ENCODE measurements at places on chromosomes 7 and 10.

DNA sequence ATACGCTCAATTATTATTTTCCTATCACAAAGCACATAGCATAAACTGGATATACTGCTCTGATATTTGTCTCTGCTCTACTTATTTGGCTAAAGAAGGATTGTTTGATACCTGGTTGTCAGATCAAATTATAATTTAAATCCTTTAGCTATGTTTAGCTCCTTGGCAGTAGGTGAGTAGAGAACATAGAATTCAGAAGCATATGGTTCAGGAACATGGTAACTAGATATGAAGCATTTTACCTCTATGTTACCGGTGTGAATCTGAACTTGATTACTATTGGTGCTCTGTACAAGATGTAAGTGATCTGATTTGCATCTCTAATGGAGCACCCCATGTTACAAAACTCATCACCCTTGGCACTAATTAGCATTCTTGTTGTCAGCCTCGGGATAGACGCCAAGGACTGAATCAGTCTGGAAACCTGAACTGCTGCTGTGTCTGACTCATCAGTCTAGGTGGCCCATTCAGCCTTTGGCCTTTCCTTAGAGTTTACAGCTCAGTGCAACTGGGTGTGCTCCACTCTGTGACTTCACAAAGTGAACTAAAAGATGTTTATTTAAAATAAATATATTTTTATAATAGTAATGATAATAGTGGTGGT lies 12.3 kb upstream of the MYPN start:
- DNase-seq: peak; percentile 92

DNA sequence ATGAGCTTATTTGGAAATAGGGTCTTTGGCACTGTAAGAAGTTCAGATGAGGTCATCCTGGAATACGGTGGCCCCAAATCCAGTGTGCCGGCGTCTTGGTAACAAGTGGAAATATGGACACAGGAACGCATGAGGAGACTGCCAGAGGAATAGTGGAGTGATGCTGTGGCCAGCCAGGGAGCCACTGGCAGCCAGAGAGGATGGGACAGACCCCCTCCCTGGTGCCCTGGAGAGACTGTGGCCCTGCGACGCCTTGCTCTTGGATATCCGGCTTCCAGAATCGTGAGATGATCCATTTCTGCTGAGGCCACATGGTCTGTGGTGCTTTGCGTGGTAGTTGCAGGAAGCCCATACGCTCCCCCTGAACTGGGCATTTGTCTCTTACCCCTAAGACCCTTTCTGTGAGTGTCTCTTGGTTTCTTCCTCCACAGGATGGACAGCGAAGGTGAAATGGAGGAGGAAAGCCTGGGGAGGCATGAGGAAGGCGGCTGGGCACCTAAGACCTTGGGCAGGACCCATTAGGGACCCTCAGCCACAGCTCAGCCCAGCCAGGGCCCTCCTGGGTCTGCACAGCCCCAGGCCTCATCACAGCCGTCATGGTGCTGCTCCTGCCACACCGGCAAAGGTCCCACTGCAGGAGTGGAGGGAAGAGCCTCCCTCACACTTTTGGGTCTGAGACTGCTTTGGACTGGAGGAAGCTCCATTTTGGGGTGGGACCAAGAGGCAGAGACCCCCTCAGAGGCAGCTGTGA lies 53.6 kb downstream of the INSIG1 start:
- no peak for DNase-seq

DNA sequence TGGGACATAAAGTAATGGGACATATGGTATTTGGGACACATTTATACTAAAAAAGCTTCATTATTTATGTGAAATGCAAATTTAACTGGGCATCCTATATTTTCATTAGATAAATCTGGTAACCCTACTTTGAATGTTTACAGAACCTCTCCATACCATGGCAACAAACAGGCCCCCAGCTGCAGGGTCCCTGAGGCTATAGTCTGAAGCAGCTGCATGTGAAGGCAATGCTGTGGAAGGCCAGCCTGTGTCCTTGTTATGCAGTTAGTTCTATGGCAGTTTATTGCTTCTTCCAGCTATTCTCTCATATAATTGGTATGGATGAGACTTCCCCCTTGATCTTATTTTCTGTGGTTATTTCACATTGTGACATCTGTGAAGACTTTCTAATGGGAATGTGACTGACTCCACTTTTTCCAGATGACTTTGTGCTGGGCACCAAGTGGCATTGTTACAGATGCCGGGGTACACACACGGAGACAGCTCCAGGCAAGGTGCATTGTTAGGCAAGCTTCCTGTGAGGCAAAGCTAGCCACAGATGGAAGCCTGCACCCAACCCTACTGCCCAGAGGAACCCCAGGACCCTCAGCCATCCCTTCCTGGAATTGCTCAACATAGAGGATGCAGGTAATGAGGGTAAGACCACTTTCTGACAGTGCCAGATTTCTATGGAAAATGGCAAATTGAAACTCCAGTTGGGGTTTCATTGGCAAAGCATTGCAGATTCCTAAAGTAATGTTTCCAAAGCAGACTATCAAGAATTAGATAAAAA lies 49.5 kb upstream of the ADAM12 start:
- no peak for DNase-seq

- DNase-seq: no peak
Observed at GRCh38 chr7:74656441-74656836, 1.1 kb upstream of the GTF2I start.

DNA sequence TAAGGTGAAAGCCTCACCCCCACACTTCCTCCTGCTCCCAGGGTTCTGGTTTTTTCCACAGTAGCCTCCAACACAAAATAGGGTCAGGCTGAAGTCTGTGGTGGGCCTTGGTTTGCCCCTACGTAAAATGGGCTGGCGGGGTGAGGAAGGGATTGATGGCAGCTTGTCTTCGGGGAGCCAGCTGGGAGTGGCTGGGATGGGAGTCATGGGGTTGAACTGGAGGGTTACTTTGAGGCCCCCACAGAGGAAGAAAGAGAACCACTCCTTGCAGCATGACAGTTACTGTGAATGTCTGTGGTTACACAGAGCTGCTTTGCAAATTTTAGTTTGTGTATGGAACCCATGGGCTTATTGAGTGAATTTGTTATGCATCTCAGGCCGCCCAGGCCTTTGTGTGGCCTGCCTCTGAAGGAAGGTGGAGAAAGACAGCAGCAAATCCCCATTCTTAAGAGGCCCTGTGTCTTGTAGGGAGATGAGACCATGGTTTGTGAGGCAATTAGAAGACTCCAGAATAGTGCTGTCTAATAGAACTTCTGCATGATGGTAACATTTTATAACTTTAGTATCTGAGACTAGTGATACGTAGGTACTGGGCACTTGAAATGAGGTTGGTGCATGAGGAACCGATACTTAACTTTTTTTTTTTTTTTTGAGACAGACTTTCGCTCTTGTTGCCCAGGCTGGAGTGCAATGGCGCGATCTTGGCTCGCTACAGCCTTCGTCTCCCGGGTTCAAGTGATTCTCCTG lies 8.1 kb downstream of the TRIM8 start:
- no peak for DNase-seq

GRCh38 chr10:119139464-119140067 lies 25.9 kb downstream of the SFXN4 start:
- DNase-seq: no peak

DNA sequence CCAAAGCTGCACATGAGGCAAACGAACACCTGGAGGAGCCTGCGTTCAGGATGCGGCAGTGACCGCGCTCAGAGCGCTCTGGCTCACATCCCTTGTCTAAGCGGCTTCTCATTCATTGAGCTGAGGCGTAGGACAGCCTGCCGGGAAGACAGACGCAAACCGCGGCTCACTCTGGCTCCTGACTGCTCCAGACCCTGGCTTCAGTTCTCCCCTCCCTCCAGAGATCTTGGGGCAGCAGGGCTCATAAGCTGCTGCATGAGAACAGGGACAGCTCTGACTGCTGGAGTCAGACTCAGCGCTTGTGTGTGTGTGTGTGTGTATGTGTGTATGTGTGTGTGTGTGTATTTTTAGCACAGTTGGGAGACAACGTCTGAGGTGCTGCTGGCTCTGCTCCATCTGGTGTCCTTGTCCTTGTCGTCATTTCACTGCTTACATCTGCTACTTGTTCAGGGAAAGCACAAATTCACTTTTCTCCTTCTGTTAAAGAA lies 15.8 kb upstream of the LYZL2 start:
- no peak for DNase-seq

DNA sequence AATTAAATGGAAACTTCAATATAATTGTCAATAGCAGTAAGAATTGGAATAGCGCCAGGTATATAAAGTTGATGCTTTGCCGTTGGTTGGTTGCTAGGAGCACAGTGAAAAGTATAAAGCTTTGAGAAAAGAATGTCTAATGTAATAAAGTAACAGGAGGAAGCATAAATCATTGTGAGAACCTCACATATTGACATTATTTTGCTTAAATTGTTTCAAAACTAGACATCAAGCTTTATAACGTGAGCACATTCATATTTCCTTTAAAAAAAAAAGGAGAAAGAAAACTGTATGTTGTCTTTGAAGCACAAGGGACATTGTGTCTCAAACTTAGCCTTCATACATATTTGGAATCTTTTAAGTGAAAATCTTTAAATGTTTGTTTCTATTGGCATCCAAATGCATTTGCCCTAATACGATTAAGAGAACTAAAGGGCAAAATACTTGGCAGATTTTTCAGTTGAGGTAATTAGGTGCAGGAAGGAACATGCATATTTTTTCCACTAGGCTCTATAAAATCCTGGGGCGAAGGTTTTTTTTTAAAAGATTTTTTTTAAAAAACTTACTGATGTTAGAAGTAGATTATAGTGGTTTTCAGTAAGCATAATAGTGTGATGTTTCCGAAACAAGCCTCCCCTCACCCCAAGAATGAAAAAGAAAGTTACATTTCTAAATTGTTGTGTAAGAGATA lies 92.4 kb downstream of the ARID5B start:
- DNase-seq: no peak

DNA sequence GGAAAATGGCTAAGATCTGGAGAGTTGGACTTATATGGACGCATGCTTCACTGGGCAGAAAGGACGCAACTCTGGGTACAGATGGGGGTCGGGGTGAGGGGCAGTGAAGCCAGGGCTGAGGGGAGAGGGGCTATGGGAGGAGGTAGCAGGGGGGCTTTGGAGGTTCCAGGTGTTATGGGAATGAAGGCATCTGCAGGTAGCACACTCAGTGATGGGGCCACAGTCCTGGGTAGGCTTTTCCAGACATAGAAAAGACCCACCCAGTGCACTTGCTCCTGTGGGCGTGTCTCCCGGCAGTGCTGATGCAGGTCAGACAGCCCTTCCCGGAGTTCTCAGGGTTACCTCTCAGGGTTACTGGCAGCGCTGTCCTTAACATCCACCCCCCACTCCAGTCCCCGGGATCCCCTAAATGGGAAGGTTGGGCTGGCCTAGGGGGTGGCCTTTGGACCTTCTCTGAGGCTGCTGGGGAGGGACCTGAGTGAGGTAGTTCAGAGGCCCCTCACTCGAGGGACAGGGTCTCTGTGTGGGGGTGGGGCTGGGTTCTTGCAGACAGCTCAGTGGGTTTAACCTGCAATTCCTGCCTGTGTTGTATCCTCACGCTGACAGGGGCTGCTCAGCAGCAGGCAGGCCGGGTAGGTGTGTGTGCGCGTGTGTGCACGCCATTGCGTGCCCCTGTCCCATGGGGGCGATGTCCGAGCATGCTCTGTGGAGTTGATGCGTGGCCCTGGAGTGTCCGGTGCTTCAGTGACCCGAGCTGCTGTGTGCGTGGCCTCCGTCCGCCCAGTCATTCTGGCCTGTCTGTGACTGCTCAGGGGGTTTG lies 6.2 kb downstream of the ZYX start:
- DNase-seq: no peak

- no peak for DNase-seq
Observed at GRCh38 chr10:6504296-6504695, 75.8 kb downstream of the PRKCQ start.

- no peak for DNase-seq
Observed at GRCh38 chr10:96724621-96725020, 4.3 kb upstream of the PIK3AP1 start.

DNA sequence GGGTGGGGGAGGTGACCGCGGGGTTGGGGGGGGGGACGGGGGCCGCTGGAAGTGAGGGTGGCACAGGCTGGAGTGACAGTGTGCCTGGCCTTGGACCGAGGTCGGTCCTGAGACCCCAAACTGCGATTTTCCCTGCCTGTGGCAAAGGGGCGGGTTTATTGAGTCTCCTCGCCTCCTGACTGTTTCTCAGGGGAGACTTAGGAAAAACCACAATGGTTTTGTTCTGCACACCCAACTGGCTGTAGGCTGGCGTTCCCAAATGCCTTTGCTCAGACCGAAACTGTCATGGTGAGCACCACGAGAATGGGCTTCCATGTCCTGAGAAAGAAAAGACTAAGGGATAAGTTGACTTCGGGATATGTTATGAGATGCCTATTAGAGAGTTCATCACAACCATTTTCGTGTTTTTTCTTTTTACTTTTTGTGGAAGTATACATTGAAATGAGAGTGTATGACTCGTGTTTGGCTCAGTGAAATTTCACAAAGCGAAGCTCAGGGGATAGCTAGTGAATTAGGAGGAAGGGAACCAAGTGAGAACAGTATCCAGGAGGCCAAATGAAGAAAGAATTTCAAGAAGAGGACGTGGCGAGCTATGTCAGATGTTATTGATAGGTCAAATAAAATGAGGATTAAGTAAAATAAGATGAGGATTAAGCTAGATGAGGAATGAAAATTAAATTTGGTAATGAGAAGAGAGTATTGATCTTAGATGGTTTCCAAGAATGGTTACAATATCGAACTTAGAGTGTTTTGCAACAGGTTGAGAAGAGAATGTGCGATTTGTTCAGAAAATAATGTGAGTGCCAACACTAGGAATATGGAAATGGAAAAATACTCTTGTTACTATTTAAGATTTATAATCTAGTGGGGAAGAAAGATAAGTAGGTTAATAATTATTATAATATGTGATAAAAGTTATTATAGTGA lies 918 bp downstream of the NET1 start:
- DNase-seq: peak; percentile 10

DNA sequence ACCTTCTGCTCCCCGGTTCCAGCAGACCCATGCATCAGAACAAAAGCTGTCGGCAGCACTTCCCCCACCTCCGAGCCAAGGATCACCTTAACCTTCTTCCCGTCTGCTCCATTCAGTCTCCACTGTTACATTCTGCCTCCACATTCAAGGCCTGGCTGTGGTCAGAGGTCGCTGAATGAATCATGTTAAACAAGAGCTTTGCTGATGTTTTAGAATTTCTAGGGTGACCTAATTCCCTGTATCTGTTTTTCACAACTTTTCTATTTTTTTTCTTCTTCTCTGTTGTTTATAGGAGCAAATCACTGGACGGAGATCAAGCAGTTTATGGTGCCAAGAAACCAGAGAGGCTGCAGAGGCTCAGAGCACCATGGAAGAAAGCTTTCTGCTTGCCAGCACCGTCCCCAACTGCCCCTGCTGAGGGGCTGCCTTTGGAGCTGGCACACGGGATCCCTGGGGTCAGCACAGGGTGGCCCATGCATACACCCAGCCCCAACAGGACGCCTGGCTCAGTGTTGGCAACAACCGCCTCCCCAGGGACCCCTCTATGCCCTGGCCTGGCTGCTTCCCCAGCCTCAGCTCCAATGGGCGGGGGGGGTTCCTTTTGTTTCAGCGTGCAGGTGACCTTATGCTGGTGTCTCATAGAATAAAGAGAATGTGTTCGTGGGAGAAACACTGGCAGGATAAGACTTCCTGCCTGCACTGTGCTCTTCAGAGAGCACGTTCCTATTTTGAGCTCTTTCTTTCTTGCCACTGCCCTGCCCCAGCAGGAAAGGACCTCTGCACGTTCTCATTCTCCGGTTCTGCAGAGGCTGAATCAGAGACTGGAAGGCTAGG lies 182.7 kb upstream of the LYZL2 start:
- no peak for DNase-seq

GRCh38 chr10:76244061-76244686 lies 812.8 kb downstream of the LRMDA start:
- DNase-seq: no peak

- no peak for DNase-seq
Observed at GRCh38 chr7:79610748-79611304, 157.4 kb upstream of the MAGI2 start.

GRCh38 chr10:132438091-132439024 lies 41.4 kb downstream of the PWWP2B start:
- no peak for DNase-seq
